Activated CD8-positive, alpha-beta T cell treated with anti-CD3 and anti-CD28 coated beads for 36 hours (primary cell): ENCODE measurements at places on chromosomes 3 and 15. TPM values are rescaled to one million over a fixed set of nuclear protein-coding genes. Genes with fewer than 3 reads are reported as not detected.

The NAA50 gene
- 118 TPM for total RNA-seq

DNA sequence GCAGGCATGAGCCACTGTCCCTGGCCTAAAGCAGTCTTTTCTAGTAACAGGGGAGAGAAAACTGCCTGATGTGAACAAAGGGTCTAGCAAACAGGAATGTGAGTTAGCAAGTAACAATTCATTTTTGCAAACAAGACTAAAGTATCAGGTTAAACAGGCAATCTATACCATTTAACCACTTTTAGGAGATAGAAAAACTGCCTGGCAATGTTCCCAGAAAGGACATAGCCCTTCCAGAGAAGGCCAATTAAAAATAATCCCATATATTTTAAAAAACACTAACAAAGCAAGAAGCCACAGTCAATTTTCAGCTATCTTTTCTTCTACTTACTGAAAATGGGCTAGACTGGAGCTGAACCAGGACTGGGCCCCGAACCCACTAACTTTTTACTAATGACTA, 6.3 kb downstream of the RBSN start:
- peaks cover 9% of the 10 kb centered on the region for H3K4me1 ChIP-seq
- peaks cover 13% of the 10 kb centered on the region for H3K36me3 ChIP-seq
- no peak overlapping the region for H3K4me3 ChIP-seq
- no peak overlapping the region for H3K27ac ChIP-seq
- DNase-seq = no peak

DNA sequence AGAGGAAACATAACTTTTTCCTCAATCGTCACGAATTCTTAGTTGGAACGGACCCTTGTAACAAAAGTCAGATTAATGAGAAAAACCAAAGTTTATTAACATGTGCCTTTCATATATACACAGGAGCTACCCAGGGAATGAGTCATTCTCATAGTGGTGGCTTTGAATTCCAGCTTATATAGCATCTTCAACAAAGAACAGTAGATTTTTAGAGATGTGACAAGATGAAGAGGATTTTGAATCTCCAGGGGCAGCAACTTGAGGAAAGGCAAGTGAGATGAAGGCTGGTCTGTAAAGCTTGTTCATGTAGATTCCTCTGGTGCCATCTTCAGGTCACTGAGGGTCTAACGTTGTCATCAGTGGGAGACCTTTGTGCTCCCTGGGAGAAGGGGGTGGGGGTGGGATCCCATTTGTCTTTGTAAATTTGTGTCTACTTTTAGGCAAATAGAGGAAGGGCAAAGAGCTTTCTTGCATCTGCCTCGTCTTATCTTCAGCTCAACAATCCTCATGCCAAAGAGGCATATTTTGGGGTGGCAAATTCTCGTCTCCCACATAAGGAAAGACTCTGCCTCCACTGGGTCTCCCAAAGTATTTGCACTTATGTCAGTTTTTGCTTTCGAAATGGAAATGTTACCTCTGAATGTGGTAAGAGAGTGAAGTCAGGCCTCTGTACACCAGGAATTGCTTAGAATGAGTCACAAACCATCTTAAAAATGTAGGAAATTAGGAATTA, 29.5 kb downstream of the CLEC3B start:
- no peak overlapping the region for H3K4me3 ChIP-seq
- peaks cover 14% of the 10 kb centered on the region for H3K4me1 ChIP-seq

- H3K4me3 ChIP-seq = no peak overlapping the region
- H3K36me3 ChIP-seq = no peaks in the 10 kb centered on the region
- peaks cover 4% of the 10 kb centered on the region for H3K4me1 ChIP-seq
- no peak overlapping the region for H3K27ac ChIP-seq
- peaks cover 3% of the 10 kb centered on the region for H3K27me3 ChIP-seq
- no peak for DNase-seq
These were observed 215.3 kb upstream of the SEMA6D start for GRCh38 chr15:47502041-47502440.

- no peaks in the 10 kb centered on the region for H3K4me1 ChIP-seq
- no peak overlapping the region for H3K27ac ChIP-seq
- no peaks in the 10 kb centered on the region for H3K36me3 ChIP-seq
- H3K27me3 ChIP-seq = peaks cover 4% of the 10 kb centered on the region
- peak; percentile 56 for DNase-seq
These were observed 103.0 kb upstream of the ARHGEF26 start for GRCh38 chr3:154018100-154018696.
